ENCODE measurements at places on chromosomes 4 and X.

DNA sequence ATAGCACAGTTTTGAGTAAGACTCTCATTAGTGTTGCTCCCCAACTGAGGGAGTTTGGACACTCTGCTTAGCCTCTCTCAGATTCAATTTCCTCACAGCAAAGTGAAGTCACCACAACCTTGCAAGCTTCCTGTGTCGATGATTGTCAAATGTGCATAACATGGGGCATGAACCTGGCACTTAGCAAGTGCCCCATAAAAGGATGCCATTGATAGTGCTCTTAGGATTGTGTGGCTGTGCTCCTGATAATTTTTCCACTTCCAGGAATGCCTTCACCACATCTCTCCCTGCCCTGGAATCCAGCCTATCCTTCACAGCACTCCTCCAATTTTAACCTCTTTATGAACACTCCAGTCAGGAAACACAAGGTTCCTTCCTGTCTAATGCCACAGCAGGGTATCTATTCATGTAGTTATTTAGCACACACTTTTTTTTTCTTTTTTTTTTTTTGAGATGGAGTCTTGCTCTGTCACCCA lies 309.4 kb downstream of the PPP3CA start:
- H3K4me3 ChIP-seq, result no peak overlapping the region
- H3K36me3 ChIP-seq, result no peaks in the 10 kb centered on the region
- H3K4me1 ChIP-seq, result peaks cover 6% of the 10 kb centered on the region
- no peak for DNase-seq

GRCh38 chr4:13528821-13529127 lies 15.5 kb downstream of the NKX3-2 start:
- H3K27me3 ChIP-seq, result peaks cover 49% of the 10 kb centered on the region
- no peak overlapping the region for H3K4me3 ChIP-seq
- no peak for DNase-seq
- no peaks in the 10 kb centered on the region for H3K4me1 ChIP-seq

GRCh38 chr4:176002007-176002613 lies 63.5 kb upstream of the WDR17 start:
- no peak overlapping the region for H3K27ac ChIP-seq
- peak overlapping the region; percentile 89 for H3K4me3 ChIP-seq
- H3K27me3 ChIP-seq, result peaks cover 1% of the 10 kb centered on the region
- peak; percentile 59 for DNase-seq
- H3K4me1 ChIP-seq, result no peaks in the 10 kb centered on the region

GRCh38 chr4:15783676-15784075 lies 5.5 kb downstream of the CD38 start:
- peaks cover 33% of the 10 kb centered on the region for H3K36me3 ChIP-seq
- H3K27me3 ChIP-seq, result peaks cover 5% of the 10 kb centered on the region
- no peak overlapping the region for H3K27ac ChIP-seq
- no peak for DNase-seq
- peaks cover 7% of the 10 kb centered on the region for H3K4me1 ChIP-seq

All from glutamatergic neuron (in vitro differentiated cells).